ENCODE measurements at places on chromosomes 1 and 21.

GRCh38 chr1:176733661-176734060, 270.7 kb downstream of the PAPPA2 start:
- no peak for DNase-seq

GRCh38 chr1:58689167-58689566, 10.7 kb downstream of the MYSM1 start:
- DNase-seq = no peak

GRCh38 chr1:155976062-155976912, 2.1 kb downstream of the ARHGEF2 start:
- no peak for DNase-seq

DNA sequence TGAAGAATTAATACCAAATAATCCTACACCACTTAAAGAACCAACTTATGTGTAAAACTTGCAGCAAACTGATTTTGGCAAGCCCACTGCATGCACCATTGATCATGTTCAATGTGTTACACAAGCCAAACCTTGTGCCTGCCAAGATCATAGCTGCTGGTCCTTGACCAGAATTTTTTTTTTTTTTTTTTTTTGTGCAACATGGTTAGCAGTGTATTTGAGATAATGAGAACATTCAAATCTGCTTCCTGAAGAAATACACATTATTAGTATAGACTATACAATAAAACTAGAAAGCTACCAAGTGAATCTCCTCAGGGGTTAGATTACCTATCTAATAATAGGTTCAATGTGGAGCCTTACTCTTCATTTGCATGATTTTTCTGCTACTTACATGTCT, 421.0 kb downstream of the MRPL39 start:
- DNase-seq = no peak

DNA sequence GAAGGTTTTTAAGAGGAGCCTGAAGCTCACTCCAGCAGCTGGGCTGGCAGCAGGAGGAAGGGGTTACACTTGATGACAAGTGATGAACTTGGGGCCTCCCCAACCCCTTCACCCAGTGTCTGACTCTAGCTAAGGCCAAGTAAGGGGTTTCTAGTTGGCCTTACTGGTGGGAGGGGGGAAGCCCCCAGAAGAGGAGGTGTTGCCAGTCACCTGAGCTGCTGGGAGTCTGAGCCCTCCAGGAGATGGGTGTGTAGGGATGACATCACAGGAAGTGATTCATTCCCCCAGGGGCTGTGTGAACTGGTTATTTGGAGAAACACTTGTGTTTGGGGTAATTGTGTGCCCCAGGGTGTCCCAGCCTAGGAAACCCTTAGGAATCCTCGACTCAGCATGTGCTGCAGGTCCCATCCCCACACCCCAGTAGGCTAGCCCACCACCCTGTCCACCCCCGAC, 3.1 kb downstream of the PADI1 start:
- DNase-seq = no peak

- peak; percentile 71 for DNase-seq
These were observed 1.0 kb downstream of the PLPP3 start for GRCh38 chr1:56578138-56578962.

DNA sequence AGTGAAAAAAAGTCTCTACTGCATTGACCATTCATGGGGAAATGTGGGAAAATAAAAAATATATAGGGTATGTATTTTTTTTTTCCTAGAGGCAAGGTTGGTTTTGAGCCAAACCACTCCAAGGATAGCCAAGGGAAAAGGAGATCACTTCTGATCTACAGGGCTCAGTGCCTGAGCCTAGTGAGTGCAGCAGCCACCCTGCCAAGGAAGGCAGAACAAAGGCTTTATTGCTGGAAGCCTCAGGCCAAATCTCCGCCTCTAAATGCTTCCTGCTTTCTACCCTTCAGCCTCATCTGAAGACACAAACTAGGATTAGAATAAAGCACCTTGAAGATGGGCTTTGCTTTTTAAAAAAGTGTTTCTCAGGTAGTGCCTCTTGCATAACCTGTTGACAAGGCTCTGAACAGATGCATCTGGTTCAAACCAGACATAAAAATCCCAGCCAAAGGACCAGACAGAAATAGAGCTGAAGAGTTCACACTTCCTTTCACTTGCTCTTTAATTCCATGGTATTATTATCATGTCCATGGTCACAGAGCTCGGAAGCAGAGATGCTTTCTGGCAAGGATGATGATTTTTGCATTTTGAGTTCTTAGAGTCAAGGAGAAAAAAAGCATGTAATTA, 10.5 kb downstream of the C1orf115 start:
- DNase-seq = no peak

DNA sequence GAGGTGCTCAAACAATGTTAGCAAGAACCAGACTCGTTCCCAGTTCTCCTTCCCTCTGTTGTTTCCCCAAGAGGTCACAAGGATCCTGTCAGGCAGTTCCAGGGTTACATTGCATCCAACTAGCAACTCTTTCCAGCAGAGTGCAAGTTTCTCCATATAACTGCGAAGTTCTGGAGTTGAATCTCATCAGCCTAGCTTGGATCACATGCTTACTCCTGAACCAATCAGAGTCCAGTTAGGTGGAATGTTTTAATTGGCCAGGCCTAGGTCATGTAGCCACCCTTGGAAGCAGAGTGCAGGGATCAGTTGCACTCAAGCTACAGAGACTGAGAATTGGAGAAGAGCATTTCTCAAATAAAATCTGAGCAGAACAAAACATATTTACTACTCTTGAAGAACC, 15.9 kb upstream of the PIK3R3 start:
- DNase-seq = no peak

- no peak for DNase-seq
These were observed 42.9 kb downstream of the UMODL1 start for GRCh38 chr21:42113926-42114409.

DNA sequence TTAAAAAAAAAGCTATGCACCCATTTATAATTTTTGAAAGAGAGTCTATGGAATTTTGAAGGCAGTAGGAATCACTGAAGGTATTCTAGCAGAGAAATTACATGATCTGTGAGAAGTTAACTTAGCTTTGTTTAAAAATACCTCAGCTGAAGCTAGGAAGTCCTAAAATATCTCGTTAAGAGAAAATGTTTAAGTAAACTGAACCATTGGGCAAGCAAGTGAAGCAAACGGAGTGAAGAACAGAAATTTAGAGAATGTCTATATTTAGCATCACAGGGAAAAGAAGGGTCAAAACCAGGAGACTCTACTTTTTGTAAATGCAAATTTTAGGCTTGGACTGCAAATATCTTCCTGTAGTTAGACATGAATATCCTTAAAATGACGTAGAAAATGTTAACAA, 230.8 kb downstream of the HMCN1 start:
- DNase-seq = no peak

DNA sequence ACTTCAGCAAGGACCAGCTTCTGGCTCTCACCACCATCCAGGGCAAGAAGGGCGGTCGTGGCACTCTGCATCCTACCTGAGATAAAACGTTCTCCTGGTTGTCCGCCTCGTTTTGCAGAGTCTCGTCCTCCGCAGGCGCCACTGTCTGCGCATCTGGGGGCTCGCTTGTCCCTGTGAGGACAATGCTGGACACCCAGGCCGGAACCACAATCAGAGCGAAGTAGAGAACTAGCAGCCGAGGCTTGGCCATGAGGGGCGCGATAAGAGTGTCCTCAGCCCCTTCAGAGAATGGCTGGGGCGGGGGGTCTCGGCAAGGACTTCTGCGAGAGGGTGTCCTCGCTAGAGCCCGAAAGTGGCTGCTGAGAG, 505 bp downstream of the OLFML2B start:
- DNase-seq = no peak

DNA sequence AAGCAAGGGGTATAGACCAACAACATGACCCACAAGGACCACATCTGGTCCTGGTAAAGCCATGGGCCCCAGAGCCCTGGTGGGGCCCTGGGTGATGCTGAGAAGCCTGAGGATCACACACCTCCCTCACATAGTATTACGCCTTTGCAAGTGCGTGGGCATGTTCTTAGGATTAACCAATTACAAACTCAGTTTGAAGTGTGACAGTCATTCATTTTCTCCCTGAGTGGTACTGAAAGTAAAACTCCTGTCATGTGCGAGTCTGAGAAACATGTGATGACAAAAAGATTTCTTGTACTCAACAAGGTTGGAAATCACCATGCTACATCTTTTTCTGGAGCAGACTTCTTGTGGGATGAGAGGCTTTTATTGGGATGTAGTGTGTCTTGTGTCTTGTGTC, 315.3 kb upstream of the DUSP10 start:
- DNase-seq = no peak

DNA sequence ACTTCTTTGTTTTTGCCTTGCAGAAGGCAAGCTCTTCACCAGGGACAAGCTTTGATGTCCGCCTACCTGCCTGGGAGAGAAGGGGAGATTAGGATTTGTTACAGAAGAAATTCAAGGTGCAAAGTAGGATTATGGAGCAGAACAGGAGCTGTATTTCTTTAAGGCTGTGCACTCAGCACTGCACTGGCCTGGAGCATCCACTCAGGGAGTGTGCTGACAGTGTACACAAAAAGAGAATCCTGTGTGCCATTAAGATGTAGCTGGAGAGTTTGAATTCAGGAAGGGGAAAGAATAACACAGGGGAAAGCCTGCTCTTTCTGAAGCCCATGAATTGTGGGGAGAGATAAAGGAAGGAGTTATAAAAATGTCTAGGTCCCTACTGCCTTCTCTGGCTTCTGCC, 137.7 kb upstream of the ETS2 start:
- no peak for DNase-seq

DNA sequence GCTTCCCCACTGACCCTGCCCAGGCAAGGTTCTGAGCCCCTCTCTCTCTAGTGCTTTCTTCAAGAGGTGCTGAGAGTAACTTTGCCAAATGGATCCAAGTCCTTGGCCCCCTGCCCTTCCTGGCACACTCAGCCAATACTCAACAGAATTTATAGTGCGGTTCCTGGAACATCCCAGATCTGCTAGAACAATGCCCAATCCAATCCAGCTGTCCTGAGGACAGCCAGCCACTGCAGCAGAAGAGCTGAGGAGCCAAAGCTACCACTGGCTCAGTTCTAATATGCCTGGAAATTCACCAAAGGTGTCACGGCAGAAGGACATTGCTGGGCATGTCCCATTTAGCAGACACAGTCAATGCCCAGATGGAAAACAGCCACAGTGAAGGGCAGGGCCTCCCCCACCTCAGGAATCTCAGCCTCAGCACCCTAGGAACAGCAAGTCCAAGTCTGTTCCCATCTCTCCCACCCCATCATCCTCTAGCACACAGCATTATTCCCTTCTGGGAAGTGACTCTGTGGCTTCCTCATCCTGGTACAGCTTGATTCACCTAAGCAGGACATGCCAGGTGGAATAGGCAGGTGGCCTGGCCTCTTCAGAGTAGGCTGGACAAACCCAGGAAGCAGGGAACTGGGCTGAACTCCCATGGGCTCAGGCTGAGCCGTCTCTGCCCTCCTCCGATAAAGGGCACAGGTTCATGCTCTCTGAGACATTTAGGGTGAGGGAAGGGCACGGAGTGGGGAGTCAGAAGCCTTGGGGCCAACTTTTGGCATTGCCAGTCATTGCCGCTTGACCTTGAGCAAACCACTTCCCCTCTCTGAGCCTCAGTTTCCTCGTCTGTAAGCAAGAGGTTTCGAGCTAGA, 24.6 kb downstream of the PMVK start:
- DNase-seq = no peak

DNA sequence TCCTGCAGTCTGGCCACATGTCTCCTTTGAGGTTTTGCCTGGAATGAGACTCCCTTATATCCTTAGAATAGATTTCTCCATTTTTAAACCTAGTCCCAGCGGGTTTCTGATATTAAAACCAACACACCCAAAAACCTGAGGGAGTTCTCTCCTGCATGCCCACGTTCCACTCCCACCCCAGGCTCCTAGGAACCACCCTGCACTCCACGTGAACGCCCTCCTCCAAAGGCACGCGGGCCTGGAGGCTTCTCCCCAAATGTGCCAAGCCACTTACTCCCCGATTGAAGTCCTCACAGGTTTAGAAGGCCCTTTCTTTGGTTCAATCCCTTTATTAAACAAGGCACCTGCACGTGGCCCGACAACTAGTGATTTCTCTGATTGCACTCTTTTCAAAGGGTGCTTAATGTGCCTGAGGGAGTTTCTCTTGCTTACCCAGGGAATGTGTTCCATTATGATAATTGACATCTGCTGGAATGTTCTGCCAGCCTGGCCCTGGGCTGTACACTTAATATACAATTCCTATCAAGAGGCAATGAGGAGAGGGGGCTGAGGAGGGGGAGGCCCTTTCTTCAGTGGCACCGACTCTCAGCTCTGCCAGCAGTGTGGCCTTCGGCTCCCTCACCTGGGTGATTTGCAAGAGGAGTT, 104.3 kb upstream of the ADAR start:
- DNase-seq = no peak

- DNase-seq = peak; percentile 70
These were observed 3.5 kb upstream of the LRRC38 start for GRCh38 chr1:13517193-13517812.

- DNase-seq = no peak
These were observed 8.8 kb upstream of the TSPEAR start for GRCh38 chr21:44720170-44720569.

DNA sequence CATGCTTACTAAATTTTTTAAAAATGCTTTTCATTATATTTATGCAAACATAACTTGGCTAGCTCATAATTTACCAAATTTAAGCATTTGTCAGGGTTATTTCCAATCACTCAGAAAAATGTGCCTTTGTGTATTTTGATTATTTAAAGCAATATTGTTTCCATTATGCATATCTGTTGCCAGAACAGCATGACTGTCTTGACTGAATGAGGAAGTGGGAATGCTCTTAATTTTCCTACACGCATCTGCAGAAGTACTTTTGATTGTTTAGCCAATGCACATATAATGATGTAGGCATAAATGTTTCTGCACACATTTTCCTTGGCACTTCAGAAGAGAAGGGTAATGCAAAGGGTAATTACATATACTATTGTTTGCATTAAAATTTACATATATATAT, 92.5 kb upstream of the ADGRL2 start:
- no peak for DNase-seq

DNA sequence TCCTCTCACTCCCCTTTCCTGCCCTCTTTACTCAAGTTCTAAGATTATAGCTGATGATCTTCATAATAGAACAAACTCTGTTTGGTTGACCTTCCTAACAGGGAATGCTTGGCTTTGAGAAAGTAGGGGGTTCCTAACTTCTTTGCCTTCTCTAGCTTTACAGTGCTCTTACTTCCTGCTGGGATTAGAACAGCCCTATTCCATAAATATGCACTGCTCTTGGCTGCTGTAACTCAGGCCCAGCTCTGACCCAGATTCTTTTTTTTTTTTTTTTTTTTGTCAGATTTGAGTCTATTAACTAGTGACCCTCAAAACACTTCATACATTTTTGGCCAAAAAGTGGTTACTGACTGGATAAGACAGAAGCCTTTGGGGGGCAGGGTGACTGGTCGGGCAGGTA, 39.4 kb upstream of the PIGV start:
- DNase-seq = no peak

GRCh38 chr1:232568331-232568852, 61.5 kb downstream of the SIPA1L2 start:
- no peak for DNase-seq

GRCh38 chr1:16242556-16243214, 5.7 kb upstream of the CPLANE2 start:
- no peak for DNase-seq

DNA sequence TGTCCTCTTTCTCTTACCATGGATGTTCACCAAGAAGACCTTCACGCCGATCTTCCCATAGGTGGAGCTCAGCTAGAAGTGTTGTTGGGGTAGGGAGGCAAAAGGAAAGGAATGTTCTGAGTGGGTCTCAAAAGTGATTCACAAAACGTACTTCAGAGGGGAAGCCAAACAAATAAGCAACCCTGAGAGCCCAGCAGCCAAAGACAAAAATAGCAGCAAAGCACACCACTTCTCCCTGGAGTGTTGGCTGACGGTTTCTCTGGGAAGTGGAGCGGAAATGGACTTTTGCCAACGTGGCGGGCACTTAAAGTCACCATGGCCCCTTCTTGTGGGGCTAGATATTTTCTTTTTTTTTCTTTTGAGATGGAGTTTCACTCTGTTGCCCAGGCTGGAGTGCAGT, 23.1 kb downstream of the SLC26A9 start:
- DNase-seq = no peak
